Gastrocnemius medialis (tissue), 4 donors: ENCODE measurements at places on chromosomes 5 and 9.

DNA sequence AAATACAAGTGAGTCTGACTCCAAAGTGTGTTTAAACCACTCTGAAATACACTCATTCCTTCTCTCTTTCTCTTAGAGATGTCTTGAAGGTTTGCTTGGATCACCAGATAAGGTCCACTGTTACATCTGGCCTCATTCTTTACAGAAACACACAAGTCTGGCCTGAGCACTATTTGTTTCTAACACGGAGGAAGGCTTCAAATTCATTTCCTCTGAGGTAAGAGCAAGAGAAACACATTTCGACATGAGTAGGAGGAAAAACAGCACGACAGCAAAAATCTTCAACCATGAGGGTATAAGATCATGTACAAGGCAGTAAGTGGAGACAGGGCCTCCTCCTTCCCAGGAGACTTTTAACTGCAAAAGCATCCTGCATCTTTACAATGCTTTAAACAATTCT, 8.0 kb downstream of the SIL1 start:
- DNase-seq: no peak

DNA sequence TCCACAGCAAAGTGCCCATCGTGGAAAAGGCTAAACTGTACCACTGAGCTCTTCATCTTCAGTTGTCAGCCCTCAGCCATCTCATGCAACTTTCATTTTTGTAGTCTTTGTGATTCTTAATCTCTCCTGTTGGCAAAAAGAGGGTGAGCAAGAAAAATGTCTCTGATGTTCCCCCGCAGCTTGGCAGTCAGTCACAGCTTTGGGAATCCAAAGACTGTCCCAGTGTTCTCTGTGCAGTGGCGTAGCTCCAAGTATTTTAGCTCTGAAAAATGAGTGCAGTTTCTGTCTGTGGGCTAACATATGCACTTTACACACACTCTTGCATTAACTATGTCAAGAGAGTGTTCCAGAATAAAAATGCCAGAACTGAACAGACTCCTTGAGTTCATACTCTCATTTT, 372.2 kb downstream of the TMEM232 start:
- no peak for DNase-seq

DNA sequence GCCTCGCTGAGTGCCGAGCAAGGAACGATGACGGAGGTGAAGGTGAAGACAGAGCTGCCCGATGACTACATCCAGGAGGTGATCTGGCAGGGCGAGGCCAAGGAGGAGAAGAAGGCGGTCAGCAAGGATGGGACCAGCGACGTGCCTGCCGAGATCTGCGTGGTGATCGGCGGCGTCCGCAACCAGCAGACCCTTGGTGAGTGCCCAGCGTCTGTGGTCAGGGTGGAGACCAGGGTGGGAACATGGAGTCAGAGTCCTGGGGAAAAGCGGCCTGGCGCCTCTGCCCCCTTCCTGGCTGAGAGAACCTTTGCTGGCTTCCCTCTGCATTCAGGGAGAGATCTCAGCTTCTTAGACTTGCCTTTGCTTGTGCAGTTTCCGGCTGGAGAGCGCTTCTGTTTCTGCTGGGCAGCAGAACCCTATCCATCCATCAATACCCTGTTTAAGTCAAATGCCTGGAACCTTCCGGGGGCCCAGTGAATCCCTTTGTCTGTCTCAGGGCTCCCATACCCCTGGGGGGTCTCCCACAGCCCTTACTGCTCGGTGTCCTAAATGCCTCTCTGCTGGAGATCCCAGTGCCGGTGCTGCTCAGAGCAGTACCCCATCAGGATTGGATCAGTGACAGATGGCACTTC, 89.6 kb downstream of the AMBP start:
- no peak for DNase-seq

DNA sequence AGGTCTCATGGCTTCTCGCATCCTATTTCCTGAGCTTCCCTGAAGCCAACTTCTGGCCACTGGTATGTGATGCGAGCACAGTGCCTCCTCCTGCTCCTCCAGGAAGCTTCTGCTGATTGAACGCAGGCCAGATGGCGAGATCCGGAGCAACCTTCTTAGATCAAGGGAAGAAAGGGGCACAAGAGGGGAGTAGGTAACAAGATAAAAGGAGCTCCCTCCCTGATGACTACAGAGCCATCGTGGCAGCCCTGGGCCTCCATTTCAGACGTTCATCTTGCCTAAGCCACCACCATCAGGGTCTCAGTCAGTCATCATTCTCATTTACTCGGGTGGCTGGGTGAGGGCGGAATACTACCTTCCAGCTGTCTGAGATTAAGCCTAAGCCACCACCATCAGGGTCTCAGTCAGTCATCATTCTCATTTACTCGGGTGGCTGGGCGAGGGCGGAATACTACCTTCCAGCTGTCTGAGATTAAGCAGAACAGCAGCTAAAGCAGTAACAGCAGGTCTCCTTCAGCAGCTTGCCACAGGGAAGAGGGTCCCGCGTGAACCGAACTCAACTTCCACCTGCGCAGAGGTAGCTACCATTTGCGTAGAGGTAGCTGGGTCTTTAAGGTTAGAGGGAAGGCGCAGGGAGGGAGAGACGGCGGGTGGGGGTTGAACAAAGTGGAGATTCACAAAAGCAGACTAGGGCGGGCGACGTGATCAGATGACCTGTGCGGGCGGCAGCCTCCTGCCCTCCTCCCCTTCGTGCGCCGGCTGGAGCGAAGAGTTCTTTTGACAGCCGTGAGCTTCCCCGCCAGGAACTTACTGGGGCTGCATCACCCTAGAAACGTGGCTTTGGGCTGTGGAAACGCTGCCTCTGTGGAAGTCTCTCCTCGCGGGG, 27.9 kb upstream of the MGAT1 start:
- peak; percentile 69 for DNase-seq

DNA sequence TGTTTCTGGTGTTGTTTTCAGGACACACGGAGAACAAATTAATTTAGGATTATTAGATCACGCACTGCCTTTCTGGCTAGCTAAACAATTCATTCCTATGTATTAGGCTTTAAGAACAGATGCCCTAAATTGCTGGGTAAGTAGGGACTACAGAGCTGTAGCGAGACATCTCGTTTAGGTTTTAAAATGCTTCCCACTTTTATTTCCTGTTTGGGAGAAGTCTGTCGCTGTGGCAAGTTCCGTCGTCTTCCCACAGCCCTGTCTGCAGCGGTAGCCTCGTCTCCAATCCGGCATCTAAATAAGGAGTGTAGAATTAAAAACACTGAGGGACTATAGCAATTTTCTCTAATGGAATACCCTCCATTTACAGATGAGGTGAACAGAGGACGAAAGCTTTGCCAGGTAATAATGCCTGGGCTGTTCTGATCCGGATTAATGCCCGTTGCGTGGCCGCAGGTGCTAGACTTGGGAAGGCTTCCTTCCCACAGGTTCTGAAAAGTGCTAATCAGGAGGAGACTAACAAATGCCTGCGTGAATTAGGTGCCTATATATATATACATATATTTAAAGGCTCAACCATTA, 1.3 kb upstream of the TRIM36 start:
- DNase-seq: no peak

GRCh38 chr5:134223406-134224248, 2.2 kb downstream of the PPP2CA start:
- DNase-seq: no peak

GRCh38 chr5:37539459-37539858, 160.3 kb downstream of the WDR70 start:
- DNase-seq: no peak

- peak; percentile 38 for DNase-seq
Measured at GRCh38 chr9:81664638-81665222, 24.6 kb downstream of the TLE1 start.

GRCh38 chr5:29161399-29162291, 2031.8 kb upstream of the CDH6 start:
- no peak for DNase-seq

DNA sequence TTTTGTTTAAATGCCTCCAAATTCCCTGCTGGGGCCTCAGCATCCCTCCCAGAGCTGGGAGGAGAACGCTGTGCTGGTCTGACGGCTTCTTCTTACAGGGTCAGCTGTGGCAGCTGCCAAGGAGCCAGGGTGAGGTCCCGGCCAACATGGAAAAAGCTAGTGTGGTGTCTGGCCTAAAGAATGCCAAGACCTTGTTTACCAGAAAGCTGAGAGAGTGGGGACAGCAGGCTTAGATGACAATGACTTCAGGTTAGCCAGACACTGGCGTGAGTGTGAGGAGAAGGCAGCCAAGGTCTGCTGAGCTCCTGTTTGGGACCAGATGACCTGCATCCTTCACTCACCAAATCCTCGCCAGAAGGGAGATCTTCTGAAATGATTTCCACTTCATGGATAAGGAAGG, 112.5 kb downstream of the CRB2 start:
- no peak for DNase-seq

- DNase-seq: no peak
Measured at GRCh38 chr5:21862986-21863385, 990.2 kb downstream of the CDH12 start.

DNA sequence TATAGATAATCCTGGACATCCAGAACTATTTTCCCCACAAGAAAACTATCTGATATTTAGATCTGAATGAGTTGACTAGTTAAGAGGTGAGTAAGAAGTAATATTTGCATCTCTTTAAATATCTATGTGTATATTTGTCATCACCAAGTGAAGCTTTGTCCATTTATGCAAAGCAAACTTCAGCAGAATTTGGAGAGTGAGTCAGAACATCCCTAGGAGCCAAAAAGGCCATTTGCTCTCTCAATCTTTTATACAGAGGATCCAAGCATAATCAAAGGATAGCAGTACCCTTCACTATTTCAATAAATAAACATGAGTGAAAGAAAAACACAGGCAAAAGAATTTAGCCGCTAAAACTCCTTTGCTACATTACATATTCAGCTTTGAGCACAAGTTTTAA, 454.4 kb downstream of the NR2F1-AS1 start:
- DNase-seq: no peak

DNA sequence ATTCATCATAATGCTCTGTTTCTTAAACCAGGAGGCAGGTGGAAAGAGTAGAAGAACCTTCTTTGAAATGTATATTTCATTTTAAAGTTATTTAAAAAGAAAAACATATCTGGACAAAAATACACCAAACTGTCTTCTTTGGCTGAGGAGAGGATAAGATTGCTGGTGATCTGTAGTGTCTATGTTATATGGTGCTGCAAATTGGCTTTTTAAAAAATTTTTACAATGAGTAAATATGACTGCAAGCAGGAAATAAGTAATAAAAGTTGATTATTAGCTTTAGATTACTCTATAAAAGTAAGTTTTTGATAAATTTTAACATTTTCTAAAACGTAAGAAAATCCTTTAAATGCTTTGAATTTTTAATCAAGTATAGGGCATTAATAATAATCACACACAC, 64.9 kb downstream of the CEP120 start:
- no peak for DNase-seq

GRCh38 chr9:81981883-81982282, 6.7 kb upstream of the SPATA31D1 start:
- DNase-seq: no peak

GRCh38 chr5:149149942-149150341, 8.6 kb downstream of the ABLIM3 start:
- DNase-seq: no peak

DNA sequence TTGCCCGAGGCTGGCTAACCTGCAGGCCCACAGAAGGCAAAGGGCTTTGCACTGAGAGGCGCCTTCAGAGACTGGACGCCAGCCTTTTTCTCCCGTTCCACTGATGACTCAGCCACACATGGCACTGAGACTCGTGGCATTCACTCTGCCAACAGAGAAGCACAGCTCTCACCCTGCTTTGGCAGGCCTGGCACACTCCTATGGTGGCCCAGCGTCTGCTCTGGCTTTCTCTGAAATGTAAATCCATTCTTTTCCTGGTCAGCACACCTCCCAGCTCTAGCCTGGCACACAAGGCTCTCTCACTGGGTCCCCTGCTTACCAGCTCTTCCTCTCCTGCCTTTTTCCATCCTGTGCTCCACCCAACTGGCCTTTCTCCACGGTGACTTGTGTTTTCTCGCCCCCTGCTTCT, 5.9 kb upstream of the MELK start:
- peak; percentile 58 for DNase-seq

DNA sequence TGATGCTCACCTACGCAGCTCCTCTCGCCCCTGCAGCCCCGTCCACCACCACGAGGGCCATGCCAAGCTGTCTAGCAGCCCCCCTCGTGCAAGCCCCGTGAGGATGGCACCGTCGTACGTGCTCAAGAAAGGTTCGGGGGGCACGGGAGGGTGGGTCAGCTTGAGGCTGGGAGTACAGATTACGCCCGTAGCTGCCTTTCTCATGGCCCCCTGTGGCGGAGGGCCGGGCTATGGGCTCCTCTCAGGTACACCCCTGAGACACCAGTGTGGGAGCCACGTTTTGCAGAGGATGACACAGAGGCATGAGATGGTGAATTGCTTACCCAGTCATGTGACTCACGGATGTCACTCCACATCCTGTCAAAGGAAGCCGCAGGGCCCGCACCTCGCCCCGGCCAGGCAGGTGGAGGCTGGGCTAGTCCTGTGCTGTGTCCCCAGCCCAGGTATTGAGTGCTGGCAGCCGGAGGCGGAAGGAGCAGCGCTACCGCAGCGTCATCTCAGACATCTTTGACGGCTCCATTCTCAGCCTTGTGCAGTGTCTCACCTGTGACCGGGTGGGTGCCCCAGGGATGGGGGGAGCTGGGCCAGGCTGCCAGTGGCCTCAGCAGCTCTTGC, 33.7 kb downstream of the USP20 start:
- DNase-seq: no peak

GRCh38 chr5:130286971-130287370, 382.7 kb downstream of the CHSY3 start:
- no peak for DNase-seq

- DNase-seq: peak; percentile 37
Measured at GRCh38 chr5:37723162-37723961, 116.5 kb downstream of the GDNF start.

DNA sequence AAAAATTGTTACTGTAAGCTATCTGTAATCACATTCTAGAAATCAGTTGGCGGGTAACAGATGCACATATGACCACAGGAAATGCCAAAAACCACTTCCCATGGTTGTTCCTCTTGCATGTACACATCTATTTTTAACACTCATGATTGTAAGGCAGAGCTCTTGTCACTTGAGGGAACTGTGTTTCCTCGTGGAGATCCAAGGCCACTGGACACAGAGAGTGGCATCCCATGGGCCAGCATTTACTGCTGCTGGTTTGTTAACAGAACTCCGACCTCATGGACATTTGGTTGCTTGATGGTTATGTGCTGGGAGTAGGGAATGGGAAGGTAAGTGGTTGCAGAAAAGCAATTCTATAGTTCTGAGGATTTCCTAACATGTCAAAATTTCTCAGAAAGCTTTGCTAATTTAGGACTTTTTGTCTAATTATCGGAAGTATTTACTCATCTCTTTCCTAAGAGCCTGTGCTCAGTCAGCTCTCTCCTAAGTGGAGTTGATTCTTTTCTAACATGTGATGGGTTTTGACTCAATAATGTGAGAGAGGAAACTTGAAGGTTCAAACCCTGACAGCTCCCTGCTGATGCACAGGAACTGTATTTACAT, 202.0 kb upstream of the NR3C1 start:
- peak; percentile 18 for DNase-seq

- DNase-seq: no peak
Measured at GRCh38 chr9:89901920-89902319, 297.1 kb downstream of the GADD45G start.
